ENCODE measurements at places on chromosomes 12 and 14. TPM values are rescaled to one million over a fixed set of nuclear protein-coding genes. Genes with fewer than 3 reads are reported as not detected.

DNA sequence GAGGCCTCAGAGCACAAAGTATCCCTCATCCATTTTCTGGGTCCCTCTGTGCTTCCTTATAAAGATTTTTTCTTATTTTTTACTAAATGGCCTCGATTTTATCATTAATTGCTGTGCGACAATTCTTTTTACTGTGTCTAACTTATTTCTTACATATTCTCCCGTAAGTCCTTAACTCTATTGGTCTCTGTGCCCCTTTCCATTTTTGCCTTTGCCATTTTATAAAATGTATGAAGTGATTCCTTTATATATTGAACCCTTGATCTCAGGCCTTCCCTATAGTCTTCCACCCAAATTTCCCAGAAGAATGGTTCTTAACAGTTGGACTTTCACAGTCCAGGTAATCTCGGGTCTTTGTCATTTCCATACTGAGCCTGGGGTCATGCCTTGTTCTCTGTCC, 55.0 kb upstream of the ESRRB start:
- DNase-seq: no peak

Gene FAM181A
- total RNA-seq: not detected

Gene CD4
- 2.6 TPM for total RNA-seq

- DNase-seq: no peak
These were observed 30.6 kb downstream of the BORCS5 start for GRCh38 chr12:12387501-12387900.

GRCh38 chr12:120865098-120865497, 39.1 kb downstream of the SPPL3 start:
- DNase-seq: no peak

- DNase-seq: no peak
These were observed 49.0 kb downstream of the NTF3 start for GRCh38 chr12:5480938-5481303.

- no peak for DNase-seq
These were observed 14.6 kb downstream of the HNF1A start for GRCh38 chr12:120992989-120993388.

GRCh38 chr14:67487937-67488893, at the start of gene TMEM229B:
TSS of gene TMEM229B (minus strand) at chr14:67488721. CDS start at chr14:67473923, 14,798 bp downstream.
- DNase-seq: peak; percentile 14

GRCh38 chr14:52110441-52111086, 41.7 kb upstream of the NID2 start:
- DNase-seq: no peak

Gene GALNT16
- 38.0 TPM for total RNA-seq

DNA sequence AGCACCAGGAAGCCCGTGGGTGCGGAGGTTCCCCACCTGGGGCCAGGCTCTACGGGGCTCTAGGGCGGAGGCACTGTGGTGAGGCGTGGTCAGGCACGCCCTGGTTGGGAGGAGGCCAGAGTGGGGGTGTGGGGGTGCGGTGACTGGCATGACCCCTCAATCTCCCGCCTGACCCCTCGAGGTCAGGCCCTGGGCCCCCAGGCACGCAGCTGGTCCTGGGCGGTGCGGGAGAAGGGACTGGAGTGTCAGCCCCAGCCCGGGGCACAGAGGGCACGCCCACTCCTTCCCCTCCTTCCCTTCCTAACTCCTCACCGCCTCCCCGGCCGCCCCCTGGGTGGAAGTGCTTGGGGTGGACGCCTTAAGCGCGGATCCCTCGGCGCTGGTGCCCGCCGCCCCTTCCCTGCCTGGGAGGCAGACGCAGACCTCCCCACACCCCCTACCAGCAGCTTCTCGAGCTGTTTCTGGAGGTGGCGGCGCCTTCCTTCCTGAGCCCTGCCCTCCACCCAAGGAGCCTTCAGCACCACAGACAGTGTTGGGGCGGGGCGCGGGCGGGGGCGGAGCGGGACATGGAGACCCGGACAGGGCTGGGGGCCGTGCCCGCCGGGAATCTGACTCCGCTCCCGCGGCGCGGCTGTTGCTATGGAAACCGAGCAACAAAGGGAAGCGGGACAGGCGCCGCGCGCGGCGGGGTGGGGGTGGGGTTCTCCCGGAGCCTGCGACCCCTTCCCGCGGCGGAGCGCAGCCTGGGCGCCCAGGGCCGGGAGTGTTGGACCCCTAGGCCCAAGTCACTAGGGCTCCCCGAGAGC, 741 bp upstream of the CRIP2 start:
- DNase-seq: peak; percentile 87

Gene KRT78
- not detected for total RNA-seq

DNA sequence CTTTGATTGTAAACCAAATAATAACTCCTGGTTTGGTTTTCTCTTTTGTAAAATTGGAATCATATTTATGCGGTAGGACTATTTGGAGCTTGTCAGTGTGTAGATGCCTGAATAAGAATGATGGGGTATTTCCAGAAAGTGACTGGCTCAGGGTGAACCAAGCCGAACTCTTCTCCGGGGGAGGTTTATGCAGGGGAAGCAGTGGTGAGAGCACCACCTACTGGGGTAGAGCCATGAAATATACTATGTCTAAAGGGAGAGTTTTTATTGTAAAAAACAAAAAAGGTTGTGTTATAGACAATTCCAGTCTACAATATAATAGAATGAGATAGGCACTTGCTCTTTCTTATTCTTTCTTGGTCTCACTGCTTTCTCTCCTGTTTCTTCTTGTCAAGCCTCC, 222.9 kb upstream of the SLC16A7 start:
- no peak for DNase-seq

Gene GALNT6
- 67.2 TPM for total RNA-seq

Gene GALNT4
- total RNA-seq: 3.3 TPM

DNA sequence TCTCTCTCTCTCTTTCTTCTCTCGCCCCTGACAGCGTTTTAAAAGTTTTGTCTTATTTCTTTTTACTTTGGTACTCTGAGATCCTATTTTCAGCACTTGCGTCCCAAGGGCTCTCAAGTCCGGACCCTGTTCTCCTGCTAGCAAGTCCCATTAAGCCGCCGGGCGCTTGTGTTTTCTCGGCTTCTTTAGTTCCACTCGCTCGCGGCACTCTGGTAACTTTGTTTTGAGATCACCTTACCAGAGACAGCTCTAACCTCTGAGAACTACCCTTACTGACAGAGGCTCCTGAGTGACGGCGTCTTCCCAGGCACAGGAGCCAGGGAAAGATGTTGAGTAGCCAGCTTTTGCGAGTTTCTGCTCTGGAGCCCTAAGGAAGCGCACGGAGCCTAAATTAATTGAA, 2.7 kb upstream of the MYF5 start:
- no peak for DNase-seq

DNA sequence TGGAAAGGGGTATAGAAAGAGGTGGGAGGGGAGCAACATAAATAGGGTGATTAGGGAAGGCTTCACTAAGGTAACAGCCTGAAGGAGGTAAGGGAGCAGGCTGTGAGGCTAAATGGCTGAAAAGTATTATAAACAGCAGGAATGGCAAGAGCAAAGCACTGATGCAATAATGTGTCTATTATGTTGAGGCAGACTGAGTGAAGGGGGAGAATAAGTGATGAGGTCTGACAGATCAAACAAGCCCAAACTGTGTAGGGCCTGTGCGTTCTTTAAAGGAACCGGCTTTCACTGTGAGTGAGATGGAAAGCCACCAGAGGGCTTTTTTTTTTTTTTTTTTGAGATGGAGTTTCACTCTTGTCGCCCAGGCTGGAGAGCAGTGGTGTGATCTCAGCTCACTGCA, 6.7 kb upstream of the VCPKMT start:
- DNase-seq: no peak

Gene GAS2L3
- not detected for total RNA-seq

Gene ADAM21
- total RNA-seq: 0.11 TPM

Measured in ascending aorta (tissue), 2 donors.